Activated T-helper 1 cell treated with anti-CD3 and anti-CD28 coated beads, Interleukin-2, amount 50 U/mL, for 16 hours (primary cell): ENCODE measurements at places on chromosomes 11 and 22.

GRCh38 chr22:19086896-19087295 is 35.3 kb downstream of the DGCR2 start:
- no peak for DNase-seq

DNA sequence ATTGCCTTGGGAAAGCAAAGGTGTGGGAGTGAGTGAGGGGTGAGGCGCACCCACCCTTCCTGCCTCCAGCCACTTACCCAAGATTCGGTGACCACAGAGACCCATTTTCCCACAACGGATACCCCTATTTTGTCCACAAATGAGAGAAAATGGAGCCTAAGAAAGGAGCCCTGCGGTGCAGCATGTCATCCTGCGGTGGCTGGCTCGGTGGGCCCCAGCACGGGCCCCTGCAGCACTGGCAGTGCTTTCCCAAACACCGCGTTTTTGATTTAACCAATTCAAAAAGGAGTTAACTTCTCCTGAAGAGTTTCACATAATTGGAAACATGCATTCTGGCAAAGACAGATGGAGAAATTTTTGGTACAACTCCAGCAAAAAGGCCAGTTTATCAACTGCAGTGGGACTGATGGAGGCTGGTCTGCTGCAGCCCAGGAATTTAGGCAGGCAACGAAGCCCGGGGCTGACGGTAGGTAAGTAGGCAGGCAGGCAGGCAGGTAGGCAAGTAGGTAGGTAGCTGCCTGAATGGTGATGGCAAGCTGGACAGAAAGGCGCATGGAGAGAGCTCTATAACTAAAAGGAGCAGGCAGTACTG is 84.2 kb downstream of the FDX1 start:
- DNase-seq, result no peak

DNA sequence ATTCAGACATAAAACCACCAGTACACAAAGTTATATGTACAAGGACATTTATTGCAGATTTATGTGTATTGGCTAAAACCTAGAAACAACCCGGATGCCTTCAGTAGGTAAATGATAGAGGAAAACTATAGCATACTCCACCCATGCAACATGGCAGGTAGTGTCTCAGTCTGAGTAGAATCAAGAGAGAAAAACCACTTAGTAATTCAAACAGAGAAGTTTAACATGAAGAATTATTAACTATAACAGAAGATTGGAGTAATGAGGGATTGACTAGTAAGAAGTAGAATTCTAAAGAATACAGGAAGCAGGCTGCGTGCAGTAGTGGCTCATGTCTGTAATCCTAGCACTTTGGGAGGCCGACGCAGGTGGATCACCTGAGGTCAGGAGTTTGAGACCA is 16.2 kb upstream of the SPTY2D1 start:
- DNase-seq, result no peak

GRCh38 chr11:17798253-17798652 is 63.7 kb downstream of the KCNC1 start:
- DNase-seq, result no peak

DNA sequence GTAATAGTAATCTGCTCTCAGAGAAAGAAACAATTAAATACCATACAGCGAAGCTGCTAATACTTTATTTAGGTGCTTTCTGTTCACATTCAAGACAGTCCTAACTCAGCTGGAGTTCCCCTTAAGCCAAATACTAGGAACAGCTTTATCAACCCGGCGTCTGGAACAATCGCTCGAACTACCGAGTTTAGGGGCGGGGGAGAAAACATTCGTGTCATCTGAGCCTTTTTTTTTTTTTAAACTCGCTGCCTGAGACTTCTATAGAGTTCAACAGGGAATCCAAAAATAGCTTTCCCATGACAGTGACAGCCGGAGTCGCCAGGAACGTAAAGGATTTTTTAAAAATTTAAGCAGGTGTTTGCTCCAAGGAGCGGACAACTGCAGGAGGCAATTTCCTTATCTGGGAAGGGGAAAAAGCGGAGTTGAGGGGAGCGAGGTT is 852 bp downstream of the TRAF6 start:
- no peak for DNase-seq

- DNase-seq, result no peak
Observed at GRCh38 chr11:78346799-78347198, 70.8 kb downstream of the GAB2 start.

DNA sequence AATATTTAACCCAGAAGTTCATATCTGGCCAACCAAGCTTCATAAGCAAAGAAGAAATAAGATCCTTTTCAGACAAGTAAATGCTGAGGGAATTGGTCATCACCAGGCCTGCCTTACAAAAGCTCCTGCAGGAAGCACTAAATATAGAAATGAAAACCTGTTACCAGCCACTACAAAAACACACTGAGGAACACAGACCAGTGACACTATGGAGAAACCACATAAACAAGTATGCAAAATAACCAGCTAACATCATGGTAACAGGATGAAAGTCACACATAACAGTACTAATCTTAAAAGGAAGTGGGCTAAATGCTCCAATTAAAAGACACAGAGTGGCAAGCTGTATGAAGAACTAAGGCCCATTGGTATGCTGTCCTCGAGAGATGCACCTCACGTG is 311.4 kb downstream of the DYNC2H1 start:
- no peak for DNase-seq

DNA sequence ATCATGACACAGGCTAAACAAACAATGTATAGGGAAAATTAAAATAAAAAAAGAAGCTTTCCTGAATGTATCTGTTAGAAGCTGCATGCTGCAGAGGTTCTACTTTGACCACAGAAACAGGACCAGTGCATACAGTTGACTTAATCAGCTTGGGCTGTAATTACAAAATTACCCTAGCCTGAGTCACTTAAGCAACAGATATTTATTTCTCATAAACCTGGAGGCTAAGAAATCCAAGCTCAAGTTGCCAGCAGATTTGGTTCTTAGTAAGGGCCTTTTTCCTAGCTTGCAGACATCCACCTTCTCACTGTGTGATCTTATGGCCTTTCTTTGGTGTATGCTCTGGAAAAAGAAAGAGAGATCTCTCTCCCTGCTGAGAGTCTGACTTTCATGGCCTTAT is 946.5 kb upstream of the RAG2 start:
- DNase-seq, result no peak

DNA sequence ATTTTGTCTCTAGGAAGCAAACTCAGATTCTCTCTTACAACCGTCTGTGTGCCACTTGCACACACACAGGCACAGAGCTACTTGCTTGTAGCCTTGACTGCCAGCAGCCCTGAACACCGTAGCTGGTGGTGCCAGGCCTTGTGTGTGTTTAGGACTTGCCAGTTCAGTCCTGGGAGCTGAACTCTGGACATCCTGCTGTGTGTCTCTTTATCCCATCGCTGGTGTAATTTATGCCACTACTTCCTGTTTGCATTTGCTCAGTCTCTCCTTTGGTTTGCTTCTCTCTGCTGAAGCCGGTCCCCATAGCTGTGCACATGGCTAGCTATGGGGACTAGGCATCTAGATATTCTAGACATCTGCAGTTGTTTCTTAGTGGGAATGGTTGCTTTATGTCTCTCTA is 24.0 kb downstream of the MARK2 start:
- no peak for DNase-seq

- DNase-seq, result no peak
Observed at GRCh38 chr11:96134602-96135001, 208.4 kb downstream of the MAML2 start.

DNA sequence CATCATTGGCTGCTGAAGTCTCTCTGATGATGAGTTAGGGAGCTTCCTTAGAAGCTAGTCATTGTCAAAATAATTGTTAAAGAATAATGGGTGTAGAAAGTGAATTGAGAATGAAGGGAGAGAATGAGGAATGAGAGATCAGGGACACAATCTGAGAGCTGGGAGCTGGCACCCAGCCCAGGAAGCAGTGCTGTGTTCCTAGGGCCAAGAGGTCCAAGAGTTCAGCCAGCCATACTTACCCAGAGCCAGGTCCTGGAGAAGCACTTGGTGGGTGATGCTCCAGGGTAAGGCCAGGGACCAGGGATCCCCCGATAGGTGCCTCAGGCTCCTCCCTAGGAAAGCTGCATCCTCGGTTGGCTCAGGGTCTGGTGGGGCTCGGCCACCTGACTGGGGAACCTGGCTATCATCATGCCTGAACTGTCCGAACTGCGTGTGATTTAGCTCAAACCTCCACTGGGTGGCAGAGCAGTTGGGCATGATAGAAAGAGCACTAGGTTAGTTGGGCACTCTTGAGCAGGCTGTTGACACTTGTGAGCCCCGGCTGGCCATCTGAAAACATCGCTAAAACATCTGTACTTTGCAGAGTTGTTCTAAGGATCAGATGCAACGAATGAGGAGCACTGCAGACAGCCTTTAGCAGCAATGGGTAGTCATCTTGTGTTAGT is 123.9 kb upstream of the NCAM1 start:
- DNase-seq, result no peak

GRCh38 chr11:114095899-114096298 is 36.4 kb downstream of the ZBTB16 start:
- DNase-seq, result no peak

- DNase-seq, result no peak
Observed at GRCh38 chr11:43735961-43736360, 55.4 kb downstream of the HSD17B12 start.

- DNase-seq, result no peak
Observed at GRCh38 chr11:88035271-88035670, 140.0 kb downstream of the RAB38 start.

- DNase-seq, result no peak
Observed at GRCh38 chr11:6648501-6648900, 7.1 kb downstream of the DCHS1 start.

DNA sequence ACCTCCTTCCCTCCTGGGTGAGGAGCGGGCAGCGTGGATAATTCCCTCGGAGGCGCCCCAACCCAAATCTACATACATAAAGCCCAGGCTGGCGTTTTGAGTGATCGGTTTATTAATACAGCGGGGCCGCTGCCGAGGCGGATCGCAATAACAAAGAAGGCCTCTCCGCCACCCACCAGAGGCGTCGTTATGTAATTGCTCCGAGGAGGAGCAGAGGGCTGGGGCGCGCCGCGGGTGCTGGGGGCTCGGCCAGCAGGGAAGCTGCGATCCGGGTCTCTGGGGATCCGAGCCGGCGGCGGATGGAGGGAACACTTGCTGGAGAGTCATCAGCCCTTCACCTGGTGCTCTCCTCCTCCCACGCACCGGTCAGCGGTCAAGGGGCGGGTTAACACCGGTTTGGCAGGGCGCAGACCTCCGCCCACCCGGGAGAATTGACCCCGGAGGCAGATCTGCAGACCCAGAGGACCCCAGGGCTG is 6.4 kb upstream of the TP53I11 start:
- no peak for DNase-seq

DNA sequence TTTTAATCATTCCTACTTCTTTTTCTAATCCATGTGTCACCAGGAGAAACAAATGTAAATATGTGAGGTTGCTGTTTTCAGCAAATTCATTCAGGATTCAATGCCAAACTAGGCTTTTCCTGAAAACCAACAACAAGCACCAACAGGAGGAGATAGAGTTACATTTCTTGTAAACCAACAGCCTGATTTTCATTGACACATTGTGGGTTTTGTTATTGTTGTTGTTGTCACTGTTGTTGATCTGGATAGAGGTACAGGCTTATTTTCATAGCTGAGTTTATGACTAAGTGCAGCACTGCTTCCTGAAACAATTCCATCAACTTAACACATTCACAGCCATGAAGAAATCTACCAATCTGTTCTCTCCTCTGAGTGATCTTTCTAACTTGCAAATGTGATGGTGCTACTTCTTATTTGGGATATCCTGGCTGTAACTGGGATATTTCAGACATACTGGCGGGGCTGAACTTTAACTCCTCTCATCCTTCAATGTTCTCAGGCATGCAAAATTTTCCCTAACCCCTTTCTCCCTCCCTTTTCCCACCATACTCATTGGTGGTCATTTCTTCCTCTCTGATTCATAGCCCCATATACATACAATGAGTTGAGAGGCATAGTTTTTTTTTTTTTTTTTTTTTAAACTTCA is 65.5 kb downstream of the ME3 start:
- no peak for DNase-seq

GRCh38 chr11:19849107-19849789 is 136.6 kb downstream of the NAV2 start:
- no peak for DNase-seq

- DNase-seq, result no peak
Observed at GRCh38 chr22:30755759-30756124, 61.1 kb downstream of the OSBP2 start.

DNA sequence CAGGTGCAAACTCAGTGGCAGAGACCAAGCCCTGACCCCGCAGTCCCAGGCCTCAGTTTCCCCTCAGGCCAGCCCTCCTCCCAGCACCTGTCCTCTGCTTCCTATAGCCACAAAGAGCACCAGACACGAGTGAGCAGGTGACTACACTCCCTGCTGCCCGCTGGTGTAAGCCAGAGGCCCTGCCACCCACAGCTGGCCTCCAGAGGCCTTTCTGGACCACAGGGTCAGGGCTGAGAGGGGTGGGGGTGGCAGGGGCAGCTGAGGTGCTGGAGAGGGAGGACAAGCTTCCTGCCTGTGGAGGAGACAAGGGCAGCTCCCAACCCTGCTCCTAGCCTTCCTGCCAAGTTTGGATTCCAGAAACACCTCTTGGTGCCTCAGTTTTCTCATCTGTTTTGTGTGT is 31.3 kb upstream of the WNT7B start:
- DNase-seq, result no peak

- DNase-seq, result no peak
Observed at GRCh38 chr11:9112075-9112474, 20.7 kb upstream of the SCUBE2 start.

DNA sequence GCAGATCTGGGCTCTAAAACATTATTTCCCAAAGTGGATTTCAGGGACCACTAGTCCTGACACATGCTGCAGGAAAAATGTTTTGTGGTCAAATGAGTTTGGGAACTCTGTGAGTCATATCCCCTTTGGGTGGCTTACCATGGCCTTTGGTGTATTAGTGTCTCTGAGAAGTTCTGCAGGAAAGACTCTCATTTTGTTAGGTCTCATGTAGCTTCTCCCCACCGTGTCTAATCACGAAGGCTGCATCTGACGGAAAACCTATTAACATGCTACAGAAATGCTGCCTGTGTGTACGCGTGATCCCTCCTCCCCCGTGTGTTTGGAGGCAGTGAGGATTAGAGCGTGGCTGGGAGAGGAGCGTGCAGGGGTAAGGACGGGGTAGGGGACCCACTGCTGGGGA is 191.7 kb downstream of the ST3GAL4 start:
- DNase-seq, result no peak
